ENCODE measurements at places on chromosomes 12 and 14.

DNA sequence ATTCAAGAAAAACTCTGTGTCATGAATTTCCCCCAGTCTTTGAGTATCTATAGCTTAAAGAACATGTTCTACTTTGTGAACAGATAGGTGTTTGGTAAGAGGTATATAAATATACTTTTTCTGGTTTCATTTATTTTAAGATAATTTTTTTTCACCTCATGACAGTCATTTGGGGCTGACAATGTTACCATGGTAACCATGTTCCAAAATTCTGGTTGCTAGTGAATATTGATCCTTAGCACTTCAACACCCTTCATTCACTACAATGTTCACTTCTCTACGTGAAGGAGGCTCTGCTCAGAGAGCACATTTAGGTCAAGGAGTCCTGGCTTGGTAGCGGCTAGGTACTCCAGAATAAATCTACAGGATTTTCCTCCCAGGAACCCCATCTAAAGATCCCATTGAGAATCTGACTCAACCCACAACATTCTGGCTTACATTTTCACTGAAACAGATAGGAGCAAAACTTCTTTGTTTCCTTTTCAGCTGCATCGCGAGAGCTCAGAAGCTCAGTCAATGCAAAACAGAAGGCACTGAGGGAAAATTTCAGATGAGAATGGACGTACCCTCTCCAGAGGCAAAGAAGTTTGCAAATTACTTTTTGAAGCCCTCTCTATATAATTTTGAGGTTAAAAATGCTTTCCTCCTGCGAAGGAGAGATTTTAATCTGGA lies 93.6 kb downstream of the ARF6 start:
- DNase-seq: no peak

DNA sequence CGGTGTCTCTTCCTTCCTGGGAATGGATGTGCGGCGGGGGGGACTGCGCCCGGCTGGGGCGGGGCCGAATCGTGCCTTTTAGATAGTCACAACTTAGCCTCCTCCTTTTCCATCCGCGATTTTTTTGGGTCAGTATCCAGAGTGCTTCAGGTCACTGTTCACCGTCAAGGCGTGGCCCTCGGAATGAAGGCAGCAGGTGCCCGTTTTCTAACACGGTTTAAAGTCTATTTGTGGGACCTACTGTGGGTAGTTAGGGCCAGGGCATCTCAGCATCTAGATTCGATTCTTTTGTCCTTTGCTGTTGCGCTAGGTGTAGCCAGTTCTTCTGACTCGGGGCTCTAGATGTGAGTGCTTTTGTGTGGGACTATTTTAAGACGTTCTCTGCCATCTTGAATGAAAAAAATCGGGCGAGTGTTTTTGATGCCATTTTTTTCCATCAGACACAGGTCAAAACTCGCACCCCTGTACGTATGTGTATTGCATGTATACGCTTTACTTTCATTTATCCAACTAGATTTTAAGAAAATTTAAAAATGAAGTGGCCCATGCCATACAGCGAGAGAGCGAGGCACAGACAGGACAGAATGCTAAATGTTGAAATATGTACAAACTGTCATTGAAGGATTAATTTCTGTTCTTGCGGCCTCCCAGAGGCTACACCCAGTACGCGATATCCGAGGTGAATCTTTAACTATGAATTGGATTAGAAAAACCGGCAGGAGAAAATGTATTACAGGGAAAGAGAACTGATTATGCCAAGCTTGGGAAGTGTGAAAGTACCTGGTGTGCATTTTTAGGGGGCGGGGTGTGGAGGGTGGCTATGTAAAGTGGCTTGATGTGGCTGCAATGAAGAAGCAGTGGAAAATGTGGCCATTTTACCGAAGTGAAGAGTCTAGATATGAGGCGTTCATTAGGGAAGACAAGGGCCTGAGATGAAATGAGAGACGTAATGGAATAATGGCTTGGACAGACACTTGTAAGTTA lies 835 bp downstream of the VEZT start:
- DNase-seq: peak; percentile 34

DNA sequence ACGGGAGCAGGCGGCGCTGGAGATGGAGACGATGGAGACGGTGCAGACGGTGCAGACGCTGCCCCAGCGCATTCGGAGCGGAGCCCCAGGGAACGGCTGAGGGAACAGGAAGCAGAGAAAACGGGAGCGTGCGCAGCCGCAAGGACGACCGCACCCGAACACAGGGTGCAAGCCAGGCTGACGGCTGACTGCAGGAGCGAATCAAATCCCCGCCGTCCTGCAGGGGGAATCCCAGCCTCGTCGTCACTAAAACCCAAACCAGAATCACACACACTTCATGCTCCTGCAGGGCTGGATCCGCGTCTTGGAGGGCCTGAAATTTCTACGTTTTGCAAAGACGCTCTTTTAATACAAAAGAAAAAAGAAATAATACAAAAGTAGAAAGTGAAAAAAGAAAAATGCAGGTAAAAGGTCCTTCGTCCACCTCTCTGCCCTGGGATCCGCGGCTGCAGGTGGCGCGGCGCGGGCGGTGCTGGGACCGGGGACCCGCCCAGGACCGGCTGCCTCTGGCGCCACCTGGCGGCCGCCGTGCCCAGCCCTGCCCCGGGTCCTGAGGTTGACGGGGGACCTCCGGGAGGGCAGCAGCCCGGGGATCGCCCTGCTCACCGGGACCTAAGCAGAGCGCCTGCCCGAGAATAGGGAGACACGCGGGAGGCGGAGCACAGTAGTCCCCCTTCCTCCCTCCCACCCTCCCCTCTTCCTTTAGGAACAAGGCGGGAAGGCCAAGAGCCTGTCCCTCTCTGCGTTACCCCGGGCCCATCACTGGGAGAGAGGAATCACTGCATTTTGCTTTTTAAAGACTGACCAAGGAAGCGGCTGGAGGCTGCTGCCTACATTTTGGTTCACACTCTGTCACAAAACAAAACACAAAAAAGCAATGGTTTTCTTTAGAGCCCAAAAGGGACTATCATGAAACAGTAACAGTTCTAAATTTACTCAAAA lies 20.1 kb downstream of the STX2 start:
- no peak for DNase-seq

GRCh38 chr12:130655881-130656280 lies 60.2 kb downstream of the RIMBP2 start:
- DNase-seq: no peak
